ENCODE measurements at places on chromosomes 16 and 17.

DNA sequence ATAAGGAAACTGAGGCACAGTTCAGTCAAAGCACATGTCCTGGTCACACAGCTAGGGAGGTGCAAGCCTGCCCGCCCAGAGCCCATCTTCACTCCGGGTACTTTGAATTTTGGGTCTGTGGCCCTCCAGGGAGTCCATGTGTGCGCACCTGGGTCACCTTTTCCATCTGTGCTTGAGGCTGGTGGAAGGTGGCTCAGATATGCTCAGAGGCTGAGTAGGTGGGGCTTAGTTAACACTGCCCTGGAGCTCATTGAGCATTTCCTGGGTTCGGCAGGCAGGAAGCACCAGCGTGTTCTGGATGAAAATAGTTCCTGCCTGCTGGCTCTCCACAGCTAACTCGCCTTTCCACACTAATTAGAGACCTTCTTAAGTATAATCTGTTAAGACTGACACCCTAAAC, 19.2 kb downstream of the FAM234A start:
- peak; percentile 4 for DNase-seq

DNA sequence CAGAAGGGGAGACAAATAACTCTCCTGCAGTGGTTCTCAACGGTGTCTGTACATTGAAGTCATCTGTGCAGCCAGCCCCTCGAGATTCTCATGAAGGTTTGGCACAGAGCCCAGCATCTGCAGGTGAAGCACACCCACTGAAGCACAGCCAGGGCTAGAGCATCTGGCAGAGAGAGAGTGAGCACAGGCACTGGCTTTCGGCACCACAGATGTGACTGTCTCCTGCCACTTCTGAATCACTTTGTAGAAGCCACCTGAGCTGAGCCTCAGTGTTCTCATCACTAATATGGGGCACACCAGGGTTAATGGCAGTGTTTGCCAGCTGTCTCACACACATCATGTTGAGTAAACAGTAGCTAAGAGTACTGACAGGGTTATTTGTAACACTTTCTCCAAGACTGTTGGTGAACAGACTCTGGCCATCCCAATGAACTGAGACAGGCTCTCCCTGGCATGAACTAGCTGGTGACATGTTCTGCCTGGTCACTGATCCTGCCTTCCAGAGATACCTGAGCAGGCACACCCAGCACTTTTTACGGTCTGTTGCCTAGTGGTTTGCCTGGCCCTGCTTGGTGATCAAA, 10.9 kb downstream of the HSPB9 start:
- no peak for DNase-seq

DNA sequence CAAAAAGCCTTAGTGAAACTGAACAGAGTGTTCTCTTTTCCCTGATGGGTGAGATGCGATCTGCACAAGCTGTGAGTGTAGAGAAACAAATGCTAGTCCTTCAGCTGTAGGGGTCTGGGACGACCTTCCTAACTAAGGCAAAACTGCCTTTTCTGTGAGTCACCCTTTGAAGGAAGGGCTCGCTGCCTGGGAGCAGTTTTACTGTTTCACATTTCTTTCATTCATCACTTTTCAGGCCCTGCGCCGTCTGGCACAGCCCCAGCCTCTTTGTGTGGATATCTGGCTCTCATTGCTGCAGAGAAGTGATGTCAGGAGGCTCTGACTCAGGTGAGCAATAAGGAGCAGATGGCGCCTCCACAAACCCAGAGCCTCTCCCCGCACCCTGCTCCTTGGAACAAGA, 57.4 kb downstream of the HS3ST3A1 start:
- no peak for DNase-seq

GRCh38 chr16:81224824-81225223, 13.7 kb upstream of the BCO1 start:
- DNase-seq = no peak

DNA sequence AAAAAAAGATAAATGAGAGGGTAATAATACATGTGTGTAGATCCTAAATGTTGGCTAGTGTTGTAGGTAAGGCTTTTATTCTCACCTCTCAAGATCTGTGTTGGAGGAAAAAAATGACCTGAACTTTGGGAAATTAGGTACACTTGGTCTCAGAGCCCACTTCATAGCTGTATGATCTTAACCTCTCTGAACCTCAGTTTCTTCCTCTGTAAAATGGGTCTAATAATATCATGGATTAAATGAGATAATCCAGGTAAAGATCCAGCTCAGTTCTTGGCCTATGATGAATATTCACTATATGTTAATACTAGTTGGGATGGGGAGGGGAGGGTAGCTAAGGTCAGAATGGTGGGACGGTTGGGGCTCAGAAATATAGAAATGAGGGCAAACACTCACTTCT, 24.3 kb upstream of the GPRC5B start:
- DNase-seq = no peak

DNA sequence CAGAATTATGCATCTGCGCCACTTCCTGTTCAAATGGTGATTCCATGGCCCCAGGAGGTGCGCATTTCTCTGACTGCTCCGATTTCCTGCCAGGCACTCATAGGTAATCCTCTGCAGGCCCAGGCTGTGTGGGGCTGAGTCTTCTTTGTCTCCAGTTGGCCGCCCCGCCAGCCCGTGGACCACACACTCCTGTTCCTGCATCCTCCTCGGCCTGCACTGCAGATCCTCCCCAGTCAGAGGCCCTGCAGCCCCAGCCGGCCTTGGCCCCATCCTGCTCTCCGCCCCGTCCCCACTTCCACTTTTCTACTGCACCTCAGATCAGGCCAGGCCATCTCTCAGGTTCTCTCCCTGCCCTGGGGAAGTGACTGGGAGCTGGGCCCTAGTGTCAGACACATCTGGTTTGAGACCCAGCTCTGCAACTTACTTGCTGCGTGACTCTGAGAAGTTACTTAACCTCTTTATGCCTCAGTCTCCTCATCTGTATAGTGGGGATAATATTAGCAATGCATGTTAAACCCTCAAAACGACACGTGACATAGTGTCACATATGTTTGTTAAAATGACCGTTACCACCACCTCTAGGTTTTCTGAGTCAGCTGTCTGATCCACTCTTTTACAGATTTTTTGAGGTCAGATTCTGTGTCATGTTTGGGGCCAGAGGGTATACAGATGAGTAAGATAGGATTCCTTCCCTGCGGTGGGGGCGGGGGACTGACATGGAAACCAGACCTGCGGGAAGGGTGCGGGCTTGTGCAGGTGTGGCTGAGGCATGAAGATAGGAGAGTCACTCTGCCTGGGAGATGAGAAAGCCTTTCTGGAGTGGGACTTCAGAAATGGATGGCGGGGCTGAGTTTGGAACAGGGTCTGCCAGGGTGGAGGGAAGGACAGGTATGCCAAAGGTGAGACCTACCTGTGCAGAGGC, 12.8 kb downstream of the RAB11FIP4 start:
- no peak for DNase-seq

GRCh38 chr17:72461757-72462156, 340.9 kb downstream of the SOX9 start:
- DNase-seq = no peak

DNA sequence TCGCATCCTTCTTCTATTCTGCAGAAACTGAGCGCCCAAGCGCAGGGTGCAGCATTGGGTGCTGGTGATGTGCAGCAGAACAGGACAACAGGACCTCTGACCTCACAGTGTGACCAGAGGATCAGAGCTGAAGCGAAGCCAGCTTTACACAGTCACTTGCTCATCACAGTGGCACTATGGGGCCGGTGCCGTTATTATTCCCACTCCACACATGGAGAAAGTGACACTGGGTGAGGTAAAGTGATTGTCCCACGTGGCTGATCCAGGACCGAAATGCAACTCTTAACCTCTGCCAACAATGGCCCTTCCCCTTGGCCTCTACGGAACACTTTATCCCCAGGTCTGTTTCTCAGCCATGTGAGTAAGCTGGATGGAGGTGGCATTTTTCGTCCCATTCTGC, 171.2 kb downstream of the C16orf78 start:
- DNase-seq = no peak

All from iPS-NIHi11 (cell line).